ENCODE measurements at places on chromosomes 13 and 19. TPM values are rescaled to one million over a fixed set of nuclear protein-coding genes. Genes with fewer than 3 reads are reported as not detected.

The ZNF556 gene
- total RNA-seq, result not detected

The KRTDAP gene
- total RNA-seq, result not detected

The CBARP gene
- 3.1 TPM for total RNA-seq

The SLC17A7 gene
- total RNA-seq, result 0.49 TPM

The ILF3 gene
- total RNA-seq, result 119 TPM

The EMP3 gene
- total RNA-seq, result 93.3 TPM

The CEACAM7 gene
- total RNA-seq, result not detected

The PGLYRP1 gene
- total RNA-seq, result not detected

The PCP2 gene
- total RNA-seq, result not detected

The TGFBR3L gene
- total RNA-seq, result 0.99 TPM

The CRX gene
- not detected for total RNA-seq

The TMEM205 gene
- total RNA-seq, result 56.8 TPM

The CYP4F12 gene
- total RNA-seq, result not detected

The PPFIA3 gene
- 2.4 TPM for total RNA-seq

The ZNF665 gene
- total RNA-seq, result 2.4 TPM

The ZNF701 gene
- total RNA-seq, result 12.6 TPM

The RNF225 gene
- total RNA-seq, result not detected

The PSG2 gene
- not detected for total RNA-seq

Measured in fibroblast of the aortic adventitia (primary cell).